ENCODE measurements at places on chromosomes 7 and 10.

GRCh38 chr10:68759967-68760366, 38.9 kb downstream of the CCAR1 start:
- no peak for DNase-seq

DNA sequence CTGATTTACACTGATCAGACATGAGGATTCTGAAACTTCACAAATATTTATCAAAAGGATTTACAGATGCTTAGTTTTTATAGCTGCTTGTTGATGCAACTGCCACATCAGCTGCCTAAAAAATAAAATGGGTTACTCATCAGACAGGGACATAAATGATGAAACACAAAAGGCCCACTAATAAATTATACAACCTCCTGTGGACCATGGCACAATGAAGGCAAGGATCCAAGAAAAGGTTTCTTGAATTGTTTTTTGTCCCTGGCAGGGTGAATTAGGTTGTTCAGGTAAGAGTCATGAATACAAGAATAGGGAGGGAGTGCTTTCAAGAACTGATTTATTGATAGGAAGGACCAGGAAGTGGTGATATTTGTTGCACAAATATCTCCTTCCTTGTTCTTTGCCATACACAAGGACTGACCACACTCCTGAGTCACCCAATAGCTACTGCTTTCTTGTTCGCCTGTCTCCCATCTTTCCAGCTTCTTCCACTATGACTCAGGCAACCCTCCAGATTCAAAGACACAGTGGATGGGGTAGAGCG, 234.5 kb downstream of the AHR start:
- no peak for DNase-seq

DNA sequence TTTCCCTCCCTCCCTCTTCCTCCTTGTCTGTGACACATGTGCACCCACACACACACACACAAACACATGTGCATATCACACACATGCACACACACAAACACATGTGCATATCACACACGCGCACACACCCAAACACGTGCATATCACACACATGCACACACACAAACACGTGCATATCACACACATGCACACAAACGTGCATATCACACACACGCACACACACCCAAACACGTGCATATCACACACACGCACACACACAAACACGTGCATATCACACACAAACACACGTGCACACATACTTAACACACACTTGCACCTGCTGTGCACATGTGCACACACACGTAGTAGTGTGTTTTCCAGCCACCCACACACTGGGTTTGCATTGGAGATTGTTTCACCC, 29.4 kb upstream of the KNDC1 start:
- no peak for DNase-seq

- no peak for DNase-seq
Measured at GRCh38 chr10:5960070-5960972, 17.0 kb downstream of the IL15RA start.

- no peak for DNase-seq
Measured at GRCh38 chr10:97851341-97852001, 1.8 kb downstream of the GOLGA7B start.

Measured in activated CD8-positive, alpha-beta memory T cell treated with anti-CD3 and anti-CD28 coated beads for 1 hour (primary cell).